Stimulated activated CD8-positive, alpha-beta memory T cell treated with anti-CD3 and anti-CD28 coated beads, Interleukin-2, amount 100 ng/mL, for 1 hour (primary cell): ENCODE measurements at places on chromosomes 7 and 10.

GRCh38 chr10:74244097-74244685 lies 93.2 kb downstream of the ADK start:
- DNase-seq = no peak

DNA sequence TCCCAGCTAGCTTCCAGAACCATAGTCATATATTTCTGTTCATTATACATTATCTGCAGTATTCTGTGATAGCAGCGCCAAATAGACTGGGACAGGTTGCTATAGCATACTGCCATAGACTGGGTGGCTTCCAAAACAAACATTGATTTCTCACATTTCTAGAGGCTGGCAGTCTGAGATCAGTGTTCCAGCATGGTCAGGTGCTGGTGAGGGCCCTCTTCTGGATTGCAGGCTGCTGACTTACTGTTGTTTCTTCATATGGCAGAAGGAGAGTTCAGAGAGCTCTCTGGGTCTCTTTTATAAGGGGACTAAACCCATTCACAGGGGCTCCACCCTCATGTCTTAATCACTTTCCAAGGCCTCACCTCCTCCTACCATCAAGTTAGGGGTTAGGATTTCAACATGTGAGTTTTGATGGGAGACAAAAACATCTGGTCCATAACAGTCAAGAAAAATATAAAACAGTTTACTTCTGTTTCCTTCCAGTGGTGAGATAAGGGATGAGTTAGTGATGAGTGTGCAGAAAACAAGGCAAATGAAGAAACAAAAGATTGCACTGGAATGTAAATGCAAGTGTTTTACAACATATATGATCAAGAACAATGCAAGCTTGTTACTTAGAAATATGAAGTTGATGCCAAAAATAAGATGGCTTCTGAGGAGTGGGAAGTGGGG lies 399.0 kb upstream of the C7orf33 start:
- DNase-seq = no peak

GRCh38 chr10:28947171-28947570 lies 269.9 kb downstream of the BAMBI start:
- DNase-seq = no peak

- no peak for DNase-seq
These were observed 13.2 kb upstream of the FRMPD2 start for GRCh38 chr10:48287417-48288391.

GRCh38 chr7:36838616-36839225 lies 114.4 kb upstream of the AOAH start:
- no peak for DNase-seq

DNA sequence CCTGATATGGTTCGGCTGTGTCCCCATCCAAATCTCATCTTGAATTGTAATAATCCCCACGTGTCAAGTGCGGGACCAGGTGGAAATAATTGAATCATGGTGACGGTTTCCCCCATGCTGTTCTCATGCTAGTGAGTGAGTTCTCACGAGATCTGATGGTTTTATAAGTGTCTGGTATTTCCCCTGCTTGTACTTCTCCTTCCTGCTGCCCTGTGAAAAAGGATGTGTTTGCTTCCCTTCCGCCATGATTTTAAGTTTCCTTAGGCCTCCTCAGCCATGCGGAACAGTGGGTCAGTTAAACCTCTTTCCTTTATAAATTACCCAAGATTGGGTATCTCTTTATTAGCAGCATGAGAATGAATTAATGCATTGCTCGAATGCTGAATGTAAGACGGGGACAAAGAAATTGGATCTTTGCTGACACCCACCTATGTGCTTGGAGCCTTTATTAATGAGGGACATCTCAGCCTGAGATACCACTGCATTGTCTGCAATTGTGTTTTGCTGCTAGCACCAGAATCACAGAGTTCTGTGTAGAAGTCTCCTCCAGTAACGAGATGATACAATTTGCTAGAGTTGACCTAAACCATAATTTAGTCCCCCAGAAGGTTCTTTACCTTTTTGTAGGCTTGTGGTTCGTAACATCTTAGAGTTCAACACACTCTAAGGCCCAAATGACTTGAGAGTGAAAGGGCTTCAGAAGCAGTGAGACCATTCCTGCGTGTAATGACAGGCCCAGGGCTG lies 28.6 kb downstream of the SLC35B4 start:
- DNase-seq = no peak

DNA sequence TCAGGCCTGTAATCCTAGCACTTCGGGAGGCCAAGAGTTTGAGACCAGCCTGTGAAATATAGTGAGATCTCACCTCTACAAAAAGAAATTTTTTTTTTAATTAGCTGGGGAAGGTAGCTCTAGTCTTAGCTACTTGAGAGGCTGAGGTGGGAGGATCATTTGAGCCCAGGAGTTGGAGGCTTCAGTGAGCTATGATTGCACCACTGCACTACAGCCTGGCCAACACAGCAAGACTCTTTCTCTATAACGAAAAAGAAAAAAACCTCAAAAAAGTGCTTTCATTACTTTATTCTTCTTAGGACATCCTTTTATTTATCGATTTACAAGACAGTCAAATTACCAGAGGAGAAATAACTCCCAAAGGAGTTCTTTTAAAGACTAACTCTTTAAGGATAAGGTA lies 49.4 kb upstream of the EXOC4 start:
- DNase-seq = no peak

DNA sequence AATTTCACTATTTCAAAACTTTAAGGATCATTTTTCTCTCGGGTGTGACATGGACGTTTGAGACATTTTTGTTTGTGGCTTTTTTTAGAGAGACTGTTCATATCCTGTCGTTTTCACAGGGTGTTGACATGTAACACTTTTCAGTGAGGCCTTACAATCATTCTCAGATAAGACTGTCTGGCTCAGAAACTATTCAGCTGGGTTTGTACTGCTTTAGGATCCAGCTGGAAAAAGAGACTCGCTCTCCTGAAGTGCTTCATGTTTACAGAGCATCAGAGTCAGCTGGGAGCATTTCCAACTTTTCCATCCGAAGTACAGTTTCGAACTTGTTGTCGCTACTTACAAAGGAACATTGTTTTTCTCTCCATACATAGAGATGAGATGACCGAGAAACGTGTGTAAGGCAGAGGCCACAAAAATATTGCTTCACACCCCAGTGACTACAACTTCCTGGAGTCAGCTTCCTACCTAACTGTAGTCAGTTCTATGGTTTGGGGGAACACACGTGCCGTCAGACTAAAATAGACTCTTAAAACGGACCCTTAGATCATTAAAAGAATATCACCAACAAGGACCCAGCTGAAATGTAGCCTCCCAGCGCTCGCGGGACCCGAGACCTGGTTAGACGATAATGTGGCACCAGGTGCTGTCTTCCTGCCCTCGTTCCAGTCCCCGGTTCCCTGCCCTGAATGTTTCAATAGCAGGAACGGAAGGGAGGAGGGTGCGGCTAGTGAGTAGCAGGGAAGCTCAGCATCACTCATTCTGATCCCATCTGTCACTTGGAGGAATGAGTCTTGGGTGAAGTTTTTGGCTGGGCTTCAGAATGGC lies 78.0 kb downstream of the MKI67 start:
- DNase-seq = no peak

- no peak for DNase-seq
These were observed 169.3 kb upstream of the AKR1E2 start for GRCh38 chr10:4656576-4657194.
